Esophagus squamous epithelium (tissue), 5 donors: ENCODE measurements at places on chromosomes 5 and 9.

GRCh38 chr5:150398722-150399523 lies 13.8 kb downstream of the CD74 start:
- no peak for DNase-seq

DNA sequence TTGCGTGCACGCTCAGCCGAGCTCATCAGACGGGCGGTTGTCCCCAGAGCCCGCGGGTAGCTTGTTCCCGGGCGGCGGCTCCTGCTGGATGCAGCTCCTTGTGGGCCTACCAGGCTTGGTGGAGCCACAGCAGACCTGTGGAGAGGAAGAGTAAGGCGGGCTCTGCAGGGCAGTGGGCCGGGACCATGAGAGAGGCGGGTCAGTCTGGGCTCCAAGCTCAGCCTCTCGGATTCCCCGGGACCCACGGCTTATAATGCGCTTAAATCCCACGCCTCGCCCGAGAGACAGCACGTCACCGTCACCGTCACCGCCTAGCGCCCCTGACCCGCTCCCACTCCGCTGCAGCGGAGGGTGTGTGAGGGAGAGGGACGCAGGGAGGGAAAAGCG lies 1.9 kb upstream of the ANKRD18A start:
- no peak for DNase-seq

DNA sequence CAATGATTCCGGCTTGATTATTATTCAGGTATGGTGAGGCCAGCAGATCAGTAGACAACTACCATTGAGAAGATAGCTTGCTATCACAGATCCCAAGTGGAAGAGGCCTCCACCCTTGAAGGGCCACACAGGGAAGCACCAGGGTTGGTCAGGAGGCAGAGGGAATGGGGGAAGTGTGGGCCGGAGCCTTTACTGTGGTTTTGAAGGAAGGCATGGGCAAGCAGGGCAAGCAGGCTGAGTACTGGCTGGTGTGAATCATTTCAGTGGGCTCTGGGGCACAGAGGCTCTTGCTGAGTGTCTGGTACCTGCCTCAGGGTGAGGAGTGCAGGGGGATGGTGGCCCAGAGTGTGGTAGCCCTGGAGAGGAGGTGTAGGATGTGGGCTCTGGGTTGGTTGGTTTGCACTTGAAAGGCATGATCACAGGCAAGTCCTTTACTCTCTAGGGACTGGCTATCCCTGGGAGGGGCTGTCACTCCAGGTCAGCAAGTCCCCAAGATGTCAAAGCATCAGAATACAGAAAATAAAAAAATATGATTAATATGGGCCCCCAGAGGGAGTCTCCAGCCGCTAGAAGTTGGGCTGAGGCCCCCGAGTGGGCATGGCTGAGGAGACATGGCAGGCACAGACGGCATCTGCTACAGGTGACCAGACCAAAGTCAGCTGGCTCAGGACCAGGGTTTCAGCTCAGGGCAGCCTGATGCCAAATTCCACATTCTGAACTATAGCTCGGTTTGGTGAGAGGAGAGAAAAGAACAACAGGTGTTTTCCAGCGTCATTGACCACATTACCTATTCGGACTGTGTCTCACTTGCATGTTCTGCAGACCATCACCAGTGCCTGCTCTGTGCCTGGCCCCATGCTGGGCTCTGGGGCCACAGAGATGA lies 9.7 kb upstream of the SUSD3 start:
- no peak for DNase-seq

DNA sequence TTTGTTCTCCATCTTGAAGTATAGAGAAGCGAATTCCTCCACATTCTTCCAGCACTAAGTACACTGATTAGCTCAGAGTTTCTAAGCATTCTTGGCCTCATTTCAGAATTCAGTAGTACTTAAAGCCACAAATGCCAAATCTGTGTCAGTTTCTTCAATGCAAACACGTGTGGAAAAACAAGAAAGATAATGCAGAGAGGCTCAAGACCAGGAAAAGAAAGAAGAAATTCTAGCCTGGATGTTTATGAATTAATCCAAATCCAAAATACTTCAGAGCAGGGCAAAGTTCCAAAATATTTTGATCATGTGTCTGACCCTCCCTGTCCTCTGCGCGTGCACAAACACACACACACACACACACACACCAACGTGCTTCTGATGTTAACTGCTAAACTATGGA lies 457.6 kb downstream of the SLCO4C1 start:
- DNase-seq = no peak

DNA sequence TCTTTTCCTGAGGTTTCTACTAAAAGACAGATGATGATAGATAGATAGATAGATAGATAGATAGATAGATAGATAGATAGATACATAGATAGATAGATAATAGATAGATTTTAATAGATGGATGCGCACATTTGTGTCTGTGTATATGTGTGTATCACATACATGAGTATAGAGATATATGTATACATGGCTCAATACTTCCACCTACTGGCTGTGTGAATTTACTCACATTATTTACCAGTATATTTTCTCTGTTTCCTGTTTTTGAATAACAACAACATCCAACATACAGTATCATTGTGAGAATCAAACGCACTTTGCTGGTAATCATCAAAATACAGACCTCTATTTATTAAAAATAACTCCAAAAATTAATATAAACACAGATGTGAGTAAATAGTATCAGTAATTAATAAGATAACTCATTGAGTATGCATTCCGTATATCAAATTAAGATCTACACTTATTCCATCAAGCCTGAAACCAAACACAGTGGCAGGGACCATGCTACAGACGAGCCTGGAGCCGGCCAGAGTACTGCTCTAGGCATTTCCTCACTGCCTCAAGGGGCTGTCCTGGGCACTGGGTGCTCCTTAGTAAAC lies 338.0 kb downstream of the SEMA5A start:
- DNase-seq = no peak

DNA sequence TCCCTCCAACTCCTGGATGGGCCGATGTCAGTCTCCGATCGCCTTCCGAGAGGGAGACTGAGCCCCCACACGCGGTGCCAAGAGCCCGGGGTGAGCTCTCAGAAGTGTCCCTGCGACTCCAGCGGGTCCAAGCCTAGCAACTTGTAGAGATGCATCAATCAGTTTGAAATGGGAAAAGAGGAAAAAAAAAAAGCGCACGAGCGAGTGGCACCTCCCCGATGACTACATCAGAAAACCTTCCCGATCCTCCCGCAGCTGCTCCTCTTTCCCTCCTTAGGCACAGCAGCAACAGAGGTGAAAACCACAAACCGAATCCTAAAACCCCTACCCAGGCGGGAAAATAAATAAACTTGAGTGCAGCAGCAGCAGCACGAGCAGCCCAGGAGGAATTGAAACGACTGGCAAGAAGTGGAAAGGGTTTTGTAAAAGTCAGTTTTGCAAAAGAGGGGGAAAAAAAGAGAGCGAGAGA lies 1.0 kb upstream of the EFNA5 start:
- no peak for DNase-seq

GRCh38 chr9:69805962-69806515 lies 14.6 kb upstream of the CFAP95 start:
- no peak for DNase-seq

GRCh38 chr9:34777666-34778065 lies 67.7 kb upstream of the CCL21 start:
- DNase-seq = no peak

DNA sequence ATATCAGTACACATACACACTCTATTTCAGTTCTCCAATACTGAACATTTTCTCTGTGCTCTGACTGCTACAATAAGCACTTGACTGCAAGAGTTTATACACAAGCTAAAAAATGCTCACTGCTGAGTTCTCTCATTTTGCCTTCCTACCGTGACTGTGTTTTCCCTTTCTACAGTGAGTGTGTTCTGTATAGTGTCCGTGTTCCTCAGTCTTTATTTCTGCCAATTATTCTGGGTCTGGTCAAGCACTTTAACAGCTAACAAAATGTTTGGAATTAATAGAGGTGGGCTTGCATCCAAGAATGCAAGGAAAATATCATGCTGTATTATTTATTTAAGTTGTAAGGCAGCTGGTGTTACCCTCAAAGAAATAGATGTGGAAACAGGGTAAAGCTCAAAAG lies 217.0 kb upstream of the NREP start:
- no peak for DNase-seq

GRCh38 chr9:76703270-76703669 lies 61.0 kb upstream of the PCA3 start:
- DNase-seq = no peak

DNA sequence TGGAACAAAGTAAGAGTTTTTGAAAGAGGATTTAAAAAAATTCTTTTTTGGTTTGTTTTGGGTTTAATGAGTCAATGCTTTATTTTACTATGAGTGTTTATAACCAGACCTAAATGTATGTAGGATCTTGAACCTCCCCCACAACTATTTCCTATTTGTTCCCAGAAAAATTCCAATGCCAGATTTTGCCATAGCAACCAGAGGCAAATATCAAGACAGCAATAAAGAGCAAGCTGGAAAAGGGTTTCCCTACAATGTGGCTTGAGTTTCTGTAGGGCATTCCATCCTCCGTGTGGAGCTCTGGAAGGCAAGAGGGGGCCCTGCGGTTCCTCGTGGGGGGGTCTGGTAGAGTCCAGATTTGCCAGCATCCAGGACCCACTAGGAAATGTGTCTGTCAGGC lies 27.8 kb upstream of the GDNF start:
- no peak for DNase-seq
